ENCODE measurements at places on chromosomes 3 and 15.

- no peak for DNase-seq
These were observed 15.2 kb upstream of the CD47 start for GRCh38 chr3:108106031-108106430.

GRCh38 chr3:61227799-61228198, 23.5 kb downstream of the FHIT start:
- DNase-seq, result no peak

DNA sequence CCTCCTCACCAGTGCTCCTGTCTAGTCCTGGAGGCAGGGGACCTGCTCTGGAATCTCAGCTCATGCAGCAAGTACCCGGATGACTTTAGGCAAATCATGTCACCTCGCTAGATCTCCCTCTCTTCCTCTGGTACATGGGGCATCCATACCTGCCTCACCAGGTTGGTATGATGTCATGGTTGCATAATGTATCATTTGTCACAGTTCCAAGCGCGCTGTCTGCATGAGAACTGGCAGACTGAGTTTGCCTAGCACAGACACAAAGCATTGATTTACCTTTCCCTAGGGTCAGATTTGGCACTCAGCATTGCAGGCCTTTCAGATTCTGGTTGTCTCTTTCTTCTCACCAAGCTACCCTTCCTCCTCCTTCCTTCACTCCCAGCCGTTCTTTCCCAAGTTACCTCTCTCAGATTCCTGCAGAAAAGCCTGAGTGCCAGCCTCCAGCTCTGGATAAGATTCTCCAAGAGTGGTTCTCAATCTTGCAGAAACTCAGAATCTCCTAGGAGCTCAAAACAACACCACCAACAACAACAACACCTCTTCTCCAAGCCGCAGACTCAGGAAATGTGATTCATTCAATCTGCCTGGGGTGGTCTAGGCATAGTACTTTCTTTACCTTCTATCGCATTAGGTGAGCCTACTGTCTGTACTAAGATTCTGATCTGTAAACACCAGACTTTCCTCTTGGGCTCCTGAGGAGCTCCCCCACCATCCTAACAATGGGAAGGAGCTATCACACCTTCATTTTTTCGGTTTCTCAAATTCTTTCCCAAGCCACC, 29.5 kb downstream of the FAM43A start:
- no peak for DNase-seq

- no peak for DNase-seq
These were observed 35.8 kb downstream of the BTD start for GRCh38 chr3:15637131-15637951.

DNA sequence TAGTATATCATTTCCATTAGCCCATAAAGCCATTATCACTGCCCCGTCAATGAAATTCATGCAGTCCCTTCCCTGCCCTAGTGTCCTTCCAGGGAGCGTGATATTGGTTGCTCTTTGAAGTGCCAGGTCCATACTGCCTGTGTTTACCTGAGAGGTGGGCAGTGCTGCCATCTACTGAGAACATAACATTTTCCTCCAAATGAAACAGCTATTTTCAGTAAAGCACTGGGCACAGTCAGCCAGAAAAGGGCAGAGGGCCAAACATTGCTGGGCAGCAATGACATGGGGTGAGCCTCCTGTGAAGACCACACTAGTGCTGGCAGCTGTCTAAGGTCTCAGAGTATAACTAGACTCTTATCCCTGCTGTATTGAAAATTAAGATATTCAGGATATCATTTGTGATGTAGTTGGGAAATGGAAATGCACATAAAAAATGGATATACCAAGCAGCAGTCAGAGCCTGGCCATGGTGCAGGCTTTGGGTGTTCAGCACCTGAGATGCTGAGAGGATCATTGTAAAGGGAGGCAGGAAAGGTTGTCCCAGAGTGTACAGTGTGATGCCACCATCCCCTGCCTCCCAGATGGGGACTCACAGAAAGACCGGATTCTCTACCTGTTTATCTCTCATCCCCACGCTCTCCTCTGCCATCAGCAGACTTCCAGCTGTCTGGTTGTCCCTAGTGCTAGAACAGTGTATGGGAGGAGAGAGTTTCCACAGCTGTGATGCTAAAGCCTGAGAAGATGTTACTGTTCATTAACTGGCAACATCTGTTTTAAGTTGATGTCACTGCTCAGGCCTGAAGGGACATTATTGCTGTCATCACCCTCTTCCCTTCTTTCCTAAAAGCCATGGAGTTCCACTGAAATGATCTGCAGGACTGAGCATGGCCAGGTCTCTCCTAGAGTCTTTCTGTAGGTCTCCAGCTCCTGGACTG, 108.8 kb downstream of the ARNT2 start:
- DNase-seq, result peak; percentile 2

GRCh38 chr3:194959217-194959616, 273.5 kb downstream of the FAM43A start:
- no peak for DNase-seq

DNA sequence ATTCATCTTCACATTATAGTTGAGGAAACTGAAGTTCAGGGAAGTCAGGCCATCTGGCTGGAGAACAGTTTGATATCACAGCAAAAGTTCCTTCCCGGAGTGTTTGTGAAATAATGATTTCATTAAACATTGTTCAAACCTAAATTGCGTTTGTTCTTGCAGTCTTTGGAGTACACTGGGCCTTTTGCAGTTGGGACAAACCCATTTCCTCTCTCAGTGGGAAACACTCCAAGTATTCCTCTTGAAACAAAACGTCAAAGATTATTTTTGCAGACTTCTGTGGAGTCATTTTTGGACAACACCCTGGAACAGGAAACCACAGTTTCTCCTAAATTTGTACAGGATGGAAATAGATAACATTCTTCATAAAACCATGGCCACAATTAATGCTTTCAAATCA, 287.5 kb downstream of the PTPRG start:
- no peak for DNase-seq

- DNase-seq, result no peak
These were observed 28.8 kb downstream of the DCP1A start for GRCh38 chr3:53318522-53318921.

- DNase-seq, result peak; percentile 49
These were observed 315.9 kb upstream of the GPR149 start for GRCh38 chr3:154745929-154746328.

DNA sequence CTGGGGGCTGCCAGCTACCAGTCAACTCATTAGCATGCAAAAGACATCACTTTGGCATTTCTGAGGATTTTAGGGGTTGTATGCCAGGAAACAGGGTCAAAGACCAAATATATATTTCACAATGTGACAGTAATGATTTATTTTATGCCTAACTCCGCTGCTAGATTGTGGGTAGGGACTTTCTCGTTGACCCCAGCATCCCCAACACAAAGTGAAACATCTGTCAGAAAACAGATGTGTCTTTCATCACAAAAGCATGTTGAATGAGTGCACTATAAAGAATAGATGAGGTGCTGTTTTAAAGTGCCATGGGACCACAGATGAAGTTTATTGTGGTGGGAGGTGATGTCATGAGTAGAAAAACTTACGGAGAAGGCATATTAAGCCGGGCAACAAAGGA, 59.7 kb downstream of the ITPR1 start:
- DNase-seq, result no peak

- DNase-seq, result no peak
These were observed 47.6 kb downstream of the GPR160 start for GRCh38 chr3:170085396-170085795.

Data from NCI-H524 (cell line).